Gastroesophageal sphincter (tissue), 4 donors: ENCODE measurements at places on chromosomes 4 and X.

DNA sequence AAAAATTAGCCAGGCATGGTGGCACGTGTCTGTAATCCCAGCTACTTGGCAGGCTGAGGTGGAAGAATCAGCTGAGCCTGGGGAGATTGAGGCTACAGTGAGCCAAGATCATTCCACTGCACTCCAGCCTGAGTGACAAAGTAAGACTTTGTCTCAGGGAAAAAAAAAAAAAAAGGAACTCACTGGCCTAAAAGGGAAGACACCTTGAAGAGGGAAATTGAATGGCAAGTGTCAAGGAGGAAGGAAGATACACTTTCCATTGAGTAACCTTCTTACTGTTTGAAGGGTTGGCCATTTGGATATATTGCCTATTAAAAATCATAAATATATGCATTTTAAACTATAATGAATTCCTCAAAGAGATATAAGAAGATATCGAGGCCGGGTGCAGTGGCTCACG lies 147.5 kb upstream of the FAM241A start:
- no peak for ATAC-seq

GRCh38 chr4:183408796-183409195 lies 35.6 kb upstream of the CDKN2AIP start:
- ATAC-seq, result no peak

- no peak for ATAC-seq
These were observed 4.4 kb downstream of the GPRIN3 start for GRCh38 chr4:89303177-89303576.

GRCh38 chr4:25874655-25875054 lies 11.9 kb upstream of the SEL1L3 start:
- no peak for ATAC-seq

GRCh38 chr4:1328267-1329155 lies 18.5 kb upstream of the UVSSA start:
- ATAC-seq, result no peak

- no peak for ATAC-seq
These were observed 41.8 kb upstream of the WWC2 start for GRCh38 chr4:183057255-183057654.
